ENCODE measurements at places on chromosomes 6 and 20.
A peak's percentile ranks its signal among the peaks of the same experiment; 100 is the strongest.

DNA sequence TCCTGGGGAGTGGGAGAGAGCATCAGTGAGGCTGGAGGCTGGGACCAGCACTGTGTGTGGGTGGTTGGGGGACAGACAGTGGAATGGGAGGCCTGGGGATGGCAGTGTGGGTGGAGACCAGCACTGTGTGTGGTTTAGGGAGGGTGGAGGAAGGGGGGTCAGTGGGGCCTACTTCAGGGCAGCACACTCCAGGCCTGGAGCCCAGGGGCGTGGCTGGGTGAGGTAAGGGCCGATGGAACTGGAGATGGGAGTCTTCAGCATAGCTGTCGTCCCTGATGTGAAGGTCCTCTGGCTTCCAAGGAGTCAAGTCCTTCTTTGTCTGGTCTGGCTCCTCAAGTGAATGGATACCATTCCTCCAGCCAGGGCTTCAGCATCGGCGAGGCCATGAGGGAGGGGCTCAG is 18.6 kb downstream of the KCNK17 start:
- no peak for DNase-seq

- peak; percentile 45 for DNase-seq
Measured at GRCh38 chr20:45061244-45061643, 39.7 kb downstream of the KCNS1 start.

DNA sequence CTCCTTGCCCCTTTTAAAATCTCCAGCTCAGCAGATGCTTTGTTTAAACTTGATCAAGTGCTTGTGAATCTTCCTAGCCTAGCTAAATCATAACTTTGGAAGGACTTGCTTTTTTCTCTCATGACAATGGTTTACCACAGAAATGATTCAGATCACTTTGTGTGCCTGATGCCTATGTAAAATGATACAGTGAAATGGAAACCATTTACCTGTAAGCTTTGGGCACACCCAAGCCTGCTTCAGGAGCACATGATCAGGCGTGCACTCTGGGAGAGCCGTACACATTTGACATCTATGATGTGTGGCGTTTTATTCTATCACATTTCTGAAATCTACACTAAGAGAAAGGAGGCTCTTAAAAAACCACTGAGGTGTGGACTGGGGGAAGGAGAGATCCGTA is 41.1 kb downstream of the PTPN1 start:
- no peak for DNase-seq

- DNase-seq, result no peak
Measured at GRCh38 chr20:23686046-23686750, 2.6 kb downstream of the CST4 start.

DNA sequence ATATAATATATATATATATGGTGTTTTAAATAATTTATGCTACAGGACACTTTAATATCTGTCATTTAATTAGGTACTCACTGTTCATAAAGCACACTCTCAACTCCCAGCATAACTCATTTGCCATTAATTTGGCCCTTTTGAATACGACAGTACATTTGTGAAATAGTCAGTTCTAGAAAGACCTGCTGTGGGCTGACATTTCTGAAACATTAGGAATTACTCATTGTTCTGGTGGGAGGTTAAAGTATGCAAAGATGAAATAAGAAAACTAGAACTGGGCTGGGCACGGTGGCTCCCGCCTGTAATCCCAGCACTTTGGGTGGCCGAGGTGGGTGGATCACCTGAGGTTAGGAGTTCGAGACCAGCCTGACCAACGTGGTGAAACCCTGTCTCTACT is 497.5 kb downstream of the UTRN start:
- no peak for DNase-seq

DNA sequence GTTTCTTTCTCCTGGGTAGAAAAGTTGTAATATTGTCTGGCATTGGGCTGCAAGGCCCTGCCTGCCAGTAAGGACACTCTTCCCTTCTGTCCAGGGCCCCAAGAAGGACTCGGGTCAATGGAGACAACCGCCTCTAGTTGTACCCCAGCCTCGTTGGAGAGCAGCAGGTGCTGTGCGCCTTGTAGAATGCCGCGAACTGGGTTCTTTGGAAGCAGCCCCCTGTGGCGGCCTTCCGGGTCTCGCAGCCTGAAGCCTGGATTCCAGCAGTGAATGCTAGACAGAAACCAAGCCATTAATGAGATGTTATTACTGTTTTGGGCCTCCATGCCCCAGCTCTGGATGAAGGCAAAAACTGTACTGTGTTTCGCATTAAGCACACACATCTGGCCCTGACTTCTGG is 37.0 kb downstream of the PLCG1 start:
- DNase-seq, result no peak

GRCh38 chr6:169326067-169326799 is 72.6 kb upstream of the THBS2 start:
- peak; percentile 68 for DNase-seq

DNA sequence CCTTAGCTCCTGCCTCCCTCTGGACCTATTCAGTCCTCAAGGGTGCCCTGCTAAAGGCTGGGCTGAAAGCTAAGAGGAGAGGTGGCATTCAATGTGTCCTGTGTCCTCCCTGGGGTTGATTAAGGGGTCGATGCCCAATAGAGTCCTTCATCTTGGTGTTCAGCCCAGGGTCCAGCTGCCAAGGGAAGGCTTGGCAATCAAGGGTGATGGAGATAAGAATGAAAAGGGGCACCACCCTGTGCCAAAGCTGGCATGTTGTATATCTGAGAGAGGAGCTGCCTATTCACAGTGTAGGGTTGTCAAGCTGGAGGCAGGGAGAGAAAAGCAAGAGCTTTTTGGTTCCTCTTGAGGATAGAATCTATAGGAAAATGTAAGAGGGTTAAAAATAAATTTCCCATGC is 12.3 kb downstream of the C20orf173 start:
- DNase-seq, result no peak

DNA sequence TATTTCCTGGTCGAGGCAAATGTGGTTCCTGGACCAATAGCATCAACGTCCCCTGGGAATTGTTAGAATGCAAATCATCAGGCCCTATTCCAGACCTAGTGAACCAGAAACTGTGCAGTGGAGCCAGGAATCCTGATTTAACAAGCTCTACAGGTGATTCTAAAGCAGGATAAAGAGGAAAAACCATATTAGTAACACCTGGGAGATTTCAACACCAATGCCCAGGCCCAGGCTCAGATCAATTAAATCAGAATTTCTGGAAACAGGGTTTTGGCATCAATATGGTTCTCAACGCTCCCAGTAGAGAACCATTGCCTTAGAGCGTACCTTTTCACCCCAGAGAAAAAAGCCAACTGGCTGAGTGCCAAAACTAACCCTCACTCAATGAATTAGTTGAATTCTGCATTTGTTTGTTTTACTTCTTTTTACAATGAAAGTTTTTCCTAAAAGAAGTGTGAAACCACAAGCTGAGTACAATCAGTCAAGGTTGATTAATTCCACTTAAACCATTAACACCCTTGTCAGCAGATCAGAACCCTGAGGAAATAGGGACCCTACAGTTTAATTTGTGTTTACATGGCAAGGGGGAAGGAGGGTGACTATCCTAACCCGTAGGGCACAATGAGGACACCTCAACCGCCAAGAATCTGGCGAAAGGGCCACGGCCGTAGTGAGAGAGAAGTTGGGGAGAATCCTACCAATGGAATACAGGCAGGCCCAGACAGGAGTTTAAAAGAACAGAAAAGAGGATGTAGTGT is 34.9 kb upstream of the LOC128125822 start:
- DNase-seq, result no peak

DNA sequence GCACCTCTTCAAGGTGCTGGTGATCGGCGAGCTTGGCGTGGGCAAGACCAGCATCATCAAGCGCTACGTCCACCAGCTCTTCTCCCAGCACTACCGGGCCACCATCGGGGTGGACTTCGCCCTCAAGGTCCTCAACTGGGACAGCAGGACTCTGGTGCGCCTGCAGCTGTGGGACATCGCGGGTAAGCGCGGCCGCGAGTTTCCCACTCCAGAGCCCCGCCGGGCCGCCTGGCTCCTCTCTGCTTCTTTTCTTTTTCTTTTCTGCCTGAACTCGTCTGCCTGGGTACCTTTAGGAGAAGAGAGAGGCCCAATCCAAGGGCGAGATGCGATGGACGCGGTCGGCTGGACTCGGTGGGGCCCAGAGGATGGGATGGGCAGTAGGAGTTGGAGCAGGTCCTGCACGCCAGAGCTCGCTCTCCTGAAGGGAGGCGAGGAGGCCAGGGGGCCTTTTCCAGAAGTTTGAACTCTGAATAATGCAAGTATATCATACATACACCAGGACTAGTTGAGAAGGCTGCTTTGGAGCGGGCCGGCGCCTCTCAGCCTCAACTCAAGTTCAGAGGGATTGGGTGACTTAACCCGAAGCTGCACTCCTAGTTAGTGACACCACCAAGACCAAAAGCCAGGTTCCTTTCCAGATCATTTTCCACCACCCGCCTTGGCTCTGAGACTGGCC is 445 bp downstream of the RAB32 start:
- DNase-seq, result peak; percentile 53

GRCh38 chr6:166465003-166465399 is 82.3 kb upstream of the MPC1 start:
- DNase-seq, result no peak

GRCh38 chr6:15305496-15305895 is 59.6 kb downstream of the JARID2 start:
- no peak for DNase-seq

DNA sequence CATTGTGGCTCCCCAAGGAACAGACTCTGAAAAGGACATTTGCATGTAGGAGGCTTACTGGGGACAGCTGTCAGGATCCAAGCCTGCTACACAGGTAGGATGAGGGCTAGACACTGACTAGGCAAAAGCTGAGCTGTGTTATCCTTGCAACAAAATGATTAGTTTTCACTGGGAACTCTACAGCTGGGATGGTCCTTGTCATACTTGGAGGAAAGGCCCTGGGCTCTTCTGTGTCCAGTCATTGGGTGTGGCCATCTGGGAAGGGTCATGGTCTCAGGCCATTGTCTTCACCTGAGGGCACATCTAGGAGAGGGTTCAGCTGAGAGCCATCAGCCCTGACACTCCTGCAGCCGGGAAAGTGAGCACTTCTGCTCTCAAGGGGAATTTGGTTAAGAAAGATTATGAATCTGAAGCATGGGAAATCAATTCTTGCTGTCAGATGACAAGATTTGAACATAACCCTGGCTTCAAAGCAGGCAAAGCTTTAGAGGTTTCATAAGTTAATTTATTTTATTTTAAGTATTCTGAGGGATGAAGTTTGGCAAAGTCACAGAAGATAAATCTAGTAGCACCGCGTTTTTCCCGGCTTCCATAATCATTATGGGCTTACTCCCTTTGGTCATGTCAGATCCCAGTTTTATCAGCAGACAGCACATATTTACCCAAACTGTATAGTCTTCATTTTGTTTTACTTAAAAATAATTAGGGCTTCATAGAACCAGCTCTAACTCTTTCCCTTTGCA is 78.4 kb upstream of the SLC22A23 start:
- no peak for DNase-seq

Measured in suppressor macrophage treated with lipopolysaccharide for 1 hour (primary cell).